ENCODE measurements at places on chromosomes 12 and 14.

DNA sequence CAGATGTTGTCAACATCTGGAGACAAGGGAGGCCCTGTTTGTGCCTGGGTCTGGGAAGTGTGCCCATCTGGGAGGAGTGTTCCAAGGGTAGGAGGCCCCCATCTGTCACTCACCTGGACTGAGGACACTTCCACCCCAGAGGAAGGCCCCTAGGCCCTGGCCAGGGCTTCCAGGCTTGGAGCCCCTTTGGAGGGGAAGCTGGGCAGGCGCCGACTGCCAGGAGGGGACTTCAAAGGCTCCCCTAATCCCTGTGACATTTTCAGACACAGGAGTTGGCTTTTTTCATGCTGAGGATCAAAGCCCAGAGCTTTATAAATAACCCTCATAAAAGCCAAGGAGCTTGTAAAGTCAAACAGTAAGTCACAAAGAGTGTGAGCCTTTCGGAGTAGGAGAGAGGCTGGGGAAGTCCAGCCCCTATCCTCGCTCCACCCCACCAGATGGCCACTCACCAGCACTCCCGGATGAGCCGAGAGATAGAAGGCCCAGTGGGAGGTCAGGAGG lies 17.6 kb upstream of the FAM222A start:
- DNase-seq = no peak

DNA sequence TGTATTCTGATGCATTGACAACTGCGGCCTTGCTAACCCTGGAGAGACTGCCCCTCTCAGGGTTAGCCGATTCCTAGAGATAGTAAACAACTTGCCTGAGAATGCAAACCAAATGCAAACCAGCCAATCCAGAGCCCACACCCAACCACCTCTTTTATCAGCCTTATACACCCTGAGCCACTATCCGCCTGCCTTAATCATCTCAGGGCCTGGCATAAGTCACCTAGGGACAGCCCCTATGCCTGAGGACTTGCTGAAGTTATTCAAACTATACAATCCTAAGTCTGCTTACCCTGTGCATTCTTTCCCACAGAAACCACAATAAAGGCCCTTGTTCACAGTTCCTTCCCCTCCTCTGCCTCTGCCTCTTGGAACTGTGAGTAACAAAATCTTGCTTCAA lies 177.2 kb downstream of the KCNA5 start:
- no peak for DNase-seq

GRCh38 chr14:102232348-102232625 lies 72.7 kb downstream of the MOK start:
- DNase-seq = no peak

- DNase-seq = no peak
These were observed 1.0 kb downstream of the RNF41 start for GRCh38 chr12:56220611-56221231.

DNA sequence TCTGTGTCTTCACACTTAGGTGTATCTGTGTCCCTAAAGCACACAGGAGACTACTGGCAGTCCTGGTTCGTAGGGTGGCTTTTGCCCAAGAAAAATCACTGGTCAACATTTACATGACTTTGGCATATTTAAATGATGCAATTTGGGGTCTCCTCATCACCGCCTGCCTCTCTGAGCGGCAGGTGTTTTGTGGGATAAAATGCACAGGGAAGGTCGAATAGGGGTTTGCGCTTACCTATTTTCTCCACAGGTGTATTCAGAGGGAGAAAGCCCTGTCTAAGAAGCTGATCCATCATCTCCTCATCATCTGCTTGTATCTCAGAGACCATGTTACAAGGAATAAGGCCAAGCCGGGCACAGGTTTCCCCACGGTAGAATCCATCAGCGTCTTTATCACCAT lies 74.7 kb downstream of the PIWIL1 start:
- no peak for DNase-seq

DNA sequence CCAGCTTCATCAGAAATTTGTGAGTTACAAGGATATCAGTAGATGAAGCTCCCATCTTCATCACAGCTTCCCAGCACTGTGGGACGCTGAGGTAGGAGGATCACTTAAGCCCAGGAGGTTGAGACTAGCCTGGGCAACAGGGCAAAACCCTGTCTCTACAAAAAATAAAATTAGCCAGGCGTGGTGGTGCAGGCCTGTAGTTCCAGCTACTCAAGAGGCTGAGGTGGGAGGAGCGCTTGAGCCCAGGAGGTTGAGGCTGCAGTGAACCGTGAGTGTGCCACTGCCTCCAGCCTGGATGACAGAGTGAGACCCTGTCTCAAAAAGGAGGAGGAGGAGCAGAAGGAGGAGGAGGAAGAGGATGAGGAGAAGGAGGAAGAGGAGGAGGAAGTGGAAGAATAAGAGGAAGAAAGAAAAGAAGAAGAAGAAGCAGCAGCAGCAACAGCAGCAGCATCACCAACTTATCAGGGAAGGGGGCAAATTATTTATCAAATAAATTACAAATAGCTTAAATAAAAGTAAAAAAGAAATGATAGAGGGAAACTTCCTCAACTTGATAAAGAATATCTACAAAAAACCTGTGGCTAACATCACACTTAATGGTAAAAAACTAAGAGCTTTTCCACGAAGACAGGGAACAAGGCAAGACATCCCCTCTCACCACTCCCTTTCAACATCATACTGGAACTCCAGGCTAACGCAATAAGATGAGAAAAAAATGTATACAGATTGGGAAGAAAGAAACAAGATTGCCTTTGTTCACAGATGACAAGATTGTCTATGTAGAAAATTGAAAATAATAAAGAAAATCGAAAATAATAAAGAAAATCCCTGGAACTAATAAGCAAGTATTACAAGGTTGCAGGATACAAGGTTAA lies 69.6 kb downstream of the NINJ2 start:
- no peak for DNase-seq

DNA sequence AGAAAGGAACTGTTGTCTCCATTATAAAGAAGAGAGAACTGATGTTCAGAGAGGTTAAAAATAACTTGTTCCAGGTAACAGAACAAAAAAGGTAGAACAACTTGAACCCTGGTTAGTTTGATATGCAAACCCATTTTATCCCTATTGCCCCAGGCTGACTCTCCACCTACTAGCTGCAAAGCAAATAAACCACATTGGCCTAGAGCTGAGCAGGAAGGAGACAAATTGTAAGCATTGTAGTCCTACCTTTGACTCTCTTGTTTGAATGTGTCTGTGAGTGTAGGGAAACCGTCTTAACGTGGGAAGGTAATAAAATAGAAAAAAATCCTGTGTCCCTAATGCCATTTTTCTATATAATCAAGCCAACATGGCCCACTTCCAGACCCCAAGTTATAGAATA lies 126.4 kb downstream of the CCER1 start:
- no peak for DNase-seq

GRCh38 chr14:92421751-92422150 lies 91.8 kb upstream of the RIN3 start:
- no peak for DNase-seq

All from activated T-helper 9 cell treated with anti-CD3 and anti-CD28 coated beads, Interleukin-2, amount 50 U/mL, for 16 hours (primary cell).